Naive thymus-derived CD8-positive, alpha-beta T cell (primary cell): ENCODE measurements at places on chromosomes 13 and 19.

GRCh38 chr19:950352-951066, 24.7 kb downstream of the ARID3A start:
- DNase-seq = no peak

DNA sequence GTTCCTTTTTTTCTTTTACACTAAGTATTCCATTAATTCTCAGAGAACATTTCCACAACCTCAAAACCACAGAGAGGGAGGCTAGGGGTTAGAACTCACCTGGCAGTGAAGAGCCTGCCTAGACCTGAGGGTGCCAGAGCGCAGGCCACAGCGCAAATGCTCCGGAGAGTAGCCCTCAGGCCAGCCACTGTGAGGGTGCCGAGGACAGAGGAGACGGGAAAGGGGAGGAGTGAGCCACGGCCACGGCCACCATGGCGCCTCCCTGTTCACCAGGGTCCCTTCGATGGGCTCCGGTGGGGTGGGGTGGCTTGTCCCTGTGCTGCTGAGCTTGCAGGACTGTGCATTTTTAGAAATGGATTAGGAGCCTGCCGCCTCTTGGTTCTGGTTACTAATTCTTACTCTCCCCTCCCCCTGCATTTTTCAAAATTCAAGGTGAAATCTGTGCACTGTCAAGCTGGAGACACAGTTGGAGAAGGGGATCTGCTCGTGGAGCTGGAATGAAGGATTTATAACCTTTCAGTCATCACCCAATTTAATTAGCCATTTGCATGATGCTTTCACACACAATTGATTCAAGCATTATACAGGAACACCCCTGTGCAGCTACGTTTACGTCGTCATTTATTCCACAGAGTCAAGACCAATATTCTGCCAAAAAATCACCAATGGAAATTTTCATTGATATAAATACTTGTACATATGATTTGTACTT, 58.8 kb downstream of the GGACT start:
- no peak for DNase-seq

- no peak for DNase-seq
Measured at GRCh38 chr19:40378509-40378908, 11.5 kb downstream of the HIPK4 start.

GRCh38 chr19:4316956-4317355, 12.6 kb downstream of the FSD1 start:
- DNase-seq = no peak

GRCh38 chr13:49472186-49472585, 23.6 kb upstream of the PHF11 start:
- no peak for DNase-seq

- DNase-seq = no peak
Measured at GRCh38 chr13:48583859-48584311, 51.0 kb upstream of the RCBTB2 start.

- DNase-seq = no peak
Measured at GRCh38 chr13:97226788-97227627, 4.9 kb downstream of the MBNL2 start.

DNA sequence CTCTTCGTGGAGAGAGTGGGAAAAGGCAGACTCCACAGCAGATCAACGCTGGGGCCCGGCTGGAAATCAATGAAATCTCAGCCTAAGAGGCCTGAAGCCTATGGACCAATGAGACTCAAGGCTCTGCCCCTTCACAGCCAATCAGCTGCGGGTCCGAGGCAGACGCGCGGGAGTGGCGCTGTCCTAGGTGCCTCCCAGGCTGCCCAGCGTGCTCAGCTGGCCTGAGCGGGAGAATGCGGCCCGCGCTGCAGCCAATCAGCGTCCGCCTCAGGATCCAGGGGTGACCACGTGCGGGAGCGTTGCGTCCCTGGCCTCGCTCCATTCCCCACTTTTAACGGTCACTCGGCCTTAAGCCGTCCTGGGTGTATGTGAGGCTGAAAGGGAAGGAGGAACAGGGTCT, at the start of gene ZBTB32:
Gene ZBTB32 (plus strand): TSS at position 341 of the 400 bp plus-strand sequence. CDS start 10,069 bp downstream, outside the sequence.
- no peak for DNase-seq

DNA sequence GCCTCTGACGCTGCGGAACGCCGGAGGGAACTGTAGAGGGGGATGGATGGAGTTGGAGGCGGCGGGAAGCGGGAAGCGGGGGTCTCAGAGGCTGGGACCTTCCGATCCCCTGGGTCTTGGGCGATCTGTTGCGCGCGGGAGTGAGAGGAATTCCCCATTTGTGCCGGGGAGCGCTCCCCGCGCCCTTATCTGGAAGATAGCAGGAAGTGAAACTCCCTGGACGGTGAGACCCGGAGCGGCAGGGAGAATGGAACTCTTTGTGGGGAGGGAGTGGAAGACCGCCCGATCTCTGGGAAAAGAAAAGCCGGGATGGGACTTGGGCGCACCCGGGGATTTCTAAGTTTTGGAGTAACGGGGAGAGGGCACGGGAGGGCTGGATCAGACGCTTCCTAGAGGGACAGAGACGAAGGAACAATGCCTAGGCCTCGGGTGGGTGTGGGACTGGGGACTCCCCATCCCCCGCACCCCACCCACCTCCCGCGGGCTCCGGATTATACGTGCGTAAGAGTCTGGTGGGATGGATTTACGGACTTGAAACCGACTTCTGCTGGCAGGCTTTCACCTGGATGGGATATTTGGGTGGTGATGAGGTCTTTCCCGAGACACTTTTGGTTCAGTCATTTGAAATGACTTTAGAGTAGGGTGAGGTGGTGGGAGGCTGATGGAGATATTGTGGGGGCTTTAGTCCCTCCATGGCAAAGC, 495 bp downstream of the LSR start:
- DNase-seq = no peak

GRCh38 chr13:99620806-99621205, 119.5 kb downstream of the TM9SF2 start:
- no peak for DNase-seq

GRCh38 chr13:36907821-36908220, 12.2 kb downstream of the SMAD9 start:
- no peak for DNase-seq

GRCh38 chr13:103799028-103799427, 732.8 kb upstream of the SLC10A2 start:
- no peak for DNase-seq

GRCh38 chr19:33064792-33065550, at the start of gene RHPN2:
RHPN2 (minus strand) TSS chr19:33064888; CDS start chr19:33064852, 36 bp downstream.
- peak; percentile 22 for DNase-seq

GRCh38 chr13:75372517-75372916, 109.5 kb downstream of the TBC1D4 start:
- no peak for DNase-seq

- no peak for DNase-seq
Measured at GRCh38 chr19:18425515-18426415, 6.6 kb downstream of the SSBP4 start.

- no peak for DNase-seq
Measured at GRCh38 chr13:37599519-37599918, 951 bp upstream of the POSTN start.

DNA sequence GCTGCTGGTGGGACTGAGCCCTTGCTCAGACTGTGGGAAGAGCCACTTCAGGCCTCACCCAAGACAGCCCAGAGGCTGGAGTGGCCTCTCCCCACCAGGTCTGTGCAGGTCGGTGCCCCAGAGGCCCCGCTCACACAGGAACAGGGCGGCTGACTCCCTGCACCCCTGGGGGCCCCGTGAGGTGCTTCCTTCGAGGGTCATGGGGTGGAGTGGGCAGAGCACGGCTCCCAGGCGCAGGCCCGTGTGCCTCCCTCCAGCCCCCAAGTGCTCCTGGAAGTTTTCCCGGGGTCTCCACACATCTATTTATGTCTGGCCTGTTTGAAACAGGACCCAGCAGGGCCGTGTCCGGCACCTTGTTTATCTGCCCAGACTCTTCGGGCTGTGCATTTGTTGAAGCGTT, 9.5 kb upstream of the TMEM255B start:
- DNase-seq = no peak

DNA sequence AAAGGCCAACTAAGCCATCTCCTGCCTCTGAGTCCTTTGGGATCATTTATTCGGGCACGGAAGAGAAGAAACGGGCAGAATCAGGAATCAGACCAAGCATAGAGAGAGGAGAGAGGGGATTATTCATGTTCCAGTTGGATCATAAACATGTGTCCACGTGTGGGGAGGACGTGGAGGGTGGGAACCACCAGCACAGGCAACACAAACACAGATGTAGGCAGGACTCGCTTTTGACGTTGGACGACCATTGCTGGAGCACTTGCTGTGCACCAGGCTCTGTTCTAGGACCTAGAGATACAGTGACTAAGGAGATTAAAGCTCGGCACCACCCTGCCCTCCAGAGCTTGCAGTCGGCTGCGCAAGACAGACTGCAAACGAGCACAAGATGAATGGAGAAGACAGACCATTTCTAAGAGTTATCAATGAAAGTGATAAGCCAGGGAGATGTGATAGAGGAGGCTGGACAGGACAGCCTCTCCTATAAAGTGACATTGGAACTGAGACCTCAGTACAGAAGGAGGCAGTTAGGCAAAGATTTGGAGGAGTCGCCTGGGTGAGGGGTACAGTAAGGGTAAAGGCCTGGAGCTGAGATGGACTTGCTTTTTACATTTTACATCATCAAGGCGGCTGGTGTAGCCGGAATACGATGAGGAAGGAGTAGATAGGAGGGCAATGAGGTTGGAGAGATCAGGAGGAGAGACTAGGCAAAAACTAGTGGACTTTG, 716 bp downstream of the SH2D3A start:
- DNase-seq = no peak

GRCh38 chr13:112877066-112877465, 91.9 kb upstream of the MCF2L start:
- no peak for DNase-seq

DNA sequence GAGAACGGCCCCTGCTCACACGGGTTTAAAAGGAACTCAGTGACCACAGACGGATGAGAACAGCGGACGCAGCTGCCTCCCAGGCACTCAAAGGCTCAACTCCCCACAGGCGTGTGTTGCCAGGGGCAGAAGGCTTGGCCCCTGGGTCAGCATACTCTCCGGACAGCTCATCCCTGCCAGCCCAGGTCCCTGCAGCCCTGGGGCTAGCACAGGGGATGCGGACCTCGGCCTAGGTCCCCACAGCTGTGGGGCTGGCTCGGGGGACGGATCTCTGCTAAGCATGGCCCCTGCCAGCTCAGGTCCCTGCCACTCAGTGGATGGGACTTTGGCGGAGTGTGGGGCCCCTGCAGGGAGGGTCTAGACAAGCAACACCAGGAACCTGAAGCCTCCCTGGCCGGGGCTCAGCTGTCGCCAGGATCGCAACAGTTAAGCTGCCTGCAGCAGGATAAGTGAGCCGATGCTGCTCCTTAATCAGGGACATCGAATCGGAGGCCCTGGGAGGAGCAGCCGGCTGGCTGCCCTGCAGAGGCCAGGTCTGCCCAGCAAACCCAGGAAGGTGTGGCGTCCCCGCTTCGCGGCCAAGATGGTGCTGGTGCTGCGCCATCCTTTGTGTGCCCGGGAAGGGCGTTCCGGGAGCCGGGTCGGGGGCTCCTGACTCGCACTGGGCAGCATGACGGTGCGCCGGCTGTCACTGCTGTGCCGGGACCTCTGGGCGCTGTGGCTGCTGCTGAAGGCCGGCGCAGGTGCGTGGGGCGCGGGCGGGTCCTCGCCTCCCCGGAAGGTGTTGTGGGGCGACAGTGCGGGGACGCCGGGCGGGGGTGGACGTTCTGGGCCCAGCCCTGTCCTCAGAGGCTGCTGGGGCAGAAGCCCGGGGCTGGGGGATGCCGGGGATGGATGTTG, 32.5 kb downstream of the MCF2L start:
- no peak for DNase-seq

DNA sequence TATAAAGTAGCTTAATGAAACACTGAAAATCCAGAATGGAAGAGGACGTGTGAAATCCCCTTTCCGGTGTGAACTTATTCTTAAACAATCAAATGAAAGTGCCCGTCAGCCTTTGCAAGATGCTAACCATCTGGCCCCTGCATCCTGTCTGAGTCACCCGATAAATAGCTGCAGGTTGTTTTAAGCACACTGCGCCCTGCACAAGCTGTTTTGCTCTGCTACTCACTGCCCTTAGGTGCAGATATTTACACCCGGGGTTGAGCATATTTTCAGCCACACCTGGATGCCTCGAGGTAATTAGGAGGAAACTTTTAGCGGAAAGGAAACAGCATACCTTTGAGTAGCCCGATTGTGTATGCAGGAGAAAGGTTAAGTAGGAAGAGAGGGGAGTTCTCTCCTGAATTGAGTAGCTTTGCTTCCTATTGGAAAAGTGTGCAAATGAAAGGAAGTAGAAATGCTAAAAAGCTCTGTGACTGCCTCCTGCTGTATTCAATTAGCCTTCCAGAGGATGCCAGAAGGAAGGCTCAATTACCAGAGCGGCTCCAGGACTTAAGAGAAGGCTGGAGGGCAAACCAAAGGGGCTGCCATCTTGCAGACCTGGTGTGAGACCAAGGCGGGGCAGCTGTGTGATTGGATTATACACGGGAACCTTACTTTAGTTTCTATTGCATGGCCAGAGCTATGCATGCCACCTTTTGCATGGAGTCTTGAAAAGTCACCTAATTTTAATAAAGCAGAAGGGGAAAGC, 42.5 kb downstream of the IRS2 start:
- DNase-seq = no peak

- no peak for DNase-seq
Measured at GRCh38 chr13:27975564-27976361, 6.6 kb upstream of the CDX2 start.

- no peak for DNase-seq
Measured at GRCh38 chr19:10001899-10002298, 8.4 kb downstream of the COL5A3 start.

GRCh38 chr13:39330504-39330903, 272.5 kb downstream of the LHFPL6 start:
- no peak for DNase-seq

DNA sequence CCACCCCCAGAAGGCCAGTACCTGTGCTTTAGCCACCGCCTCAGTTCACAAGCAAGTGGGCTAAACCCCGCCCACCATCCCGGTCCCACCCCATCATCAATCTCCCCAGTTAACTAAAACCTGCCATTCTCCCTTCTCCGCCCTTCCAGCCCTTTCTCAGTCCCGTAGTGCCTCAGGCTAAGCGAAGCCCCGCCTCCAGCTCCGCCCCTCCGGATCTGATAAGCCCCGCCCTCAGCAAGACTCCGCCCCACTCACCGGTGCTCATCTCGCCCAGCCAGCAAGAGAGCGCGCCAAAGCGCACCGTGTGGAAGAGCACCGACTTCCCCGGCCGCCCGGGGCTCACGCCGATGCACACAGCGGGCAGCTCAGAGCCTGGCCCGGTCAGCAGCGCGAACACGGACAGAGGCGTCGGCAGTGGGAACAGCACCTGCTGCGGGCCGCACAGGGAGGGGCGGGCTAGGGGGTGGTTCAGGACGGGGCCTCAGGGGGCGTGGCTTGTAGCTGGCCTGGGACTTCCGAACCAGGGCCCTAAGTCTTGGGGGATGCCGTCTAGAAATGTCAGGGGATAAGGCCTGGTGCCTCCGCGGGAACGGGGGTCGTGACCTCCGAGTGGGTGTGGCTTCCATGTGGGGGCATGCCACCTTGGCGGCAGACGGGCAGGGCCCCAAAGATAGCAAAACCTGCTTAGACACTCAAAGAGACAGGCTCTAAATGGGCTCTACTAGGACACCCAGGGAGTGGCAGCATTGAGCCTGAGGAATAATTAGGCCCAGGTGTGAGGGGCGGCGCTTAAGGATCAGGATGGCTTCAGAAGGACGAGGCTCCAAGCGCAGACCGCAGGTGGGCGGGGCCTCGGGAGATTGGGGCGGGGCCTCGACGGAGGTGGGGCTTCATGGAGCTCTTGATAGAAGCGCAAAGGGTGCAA, 21.4 kb downstream of the MAP4K1 start:
- no peak for DNase-seq
